ENCODE measurements at places on chromosomes 6 and 20. TPM values are rescaled to one million over a fixed set of nuclear protein-coding genes. Genes with fewer than 3 reads are reported as not detected.

DNA sequence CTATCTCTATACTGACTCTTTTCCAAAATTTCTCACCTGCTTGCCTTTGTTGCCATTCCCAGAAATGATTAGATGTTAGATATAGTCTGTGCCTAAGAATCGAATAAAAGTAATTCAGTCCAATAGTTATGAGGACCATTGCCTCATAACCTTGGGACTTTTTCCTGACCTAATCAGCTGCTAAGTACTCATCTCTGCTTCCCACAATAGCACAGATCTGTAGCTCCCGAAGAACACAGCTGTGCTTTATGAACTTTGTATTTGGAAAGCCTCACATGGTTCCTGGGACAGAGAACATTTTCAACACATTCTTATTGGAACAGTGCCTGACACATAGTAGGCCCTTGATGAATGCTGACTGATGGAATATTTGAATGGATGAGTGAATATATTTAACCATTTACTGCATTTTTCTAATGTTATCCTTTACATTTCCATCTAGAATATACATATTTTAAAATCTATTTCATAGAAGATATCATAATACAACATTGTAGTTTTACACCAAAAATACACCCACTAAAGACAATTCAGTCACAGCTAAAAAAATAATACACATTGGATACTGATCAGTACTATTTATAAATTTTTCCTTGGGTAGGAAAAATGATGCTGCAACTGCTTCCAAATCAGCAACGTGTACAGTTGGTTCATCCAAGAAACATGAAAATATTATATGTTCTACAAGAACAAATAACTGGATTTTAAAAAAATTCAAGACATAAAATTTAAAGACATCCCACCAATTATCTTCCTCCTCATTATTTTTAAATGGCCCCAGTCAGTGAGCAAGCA, 53.9 kb downstream of the HS3ST5 start:
- DNase-seq = no peak

GRCh38 chr6:79373880-79374279, 139.4 kb upstream of the HMGN3 start:
- DNase-seq = no peak

- DNase-seq = peak; percentile 62
These were observed 174.7 kb downstream of the OTOR start for GRCh38 chr20:16922834-16923233.

- peak; percentile 26 for DNase-seq
These were observed 693.6 kb downstream of the QKI start for GRCh38 chr6:164108092-164108491.

- DNase-seq = no peak
These were observed 47.5 kb upstream of the ALDH8A1 start for GRCh38 chr6:134997133-134997995.

GRCh38 chr20:58228103-58228483, 360 bp downstream of the ANKRD60 start:
- no peak for DNase-seq

DNA sequence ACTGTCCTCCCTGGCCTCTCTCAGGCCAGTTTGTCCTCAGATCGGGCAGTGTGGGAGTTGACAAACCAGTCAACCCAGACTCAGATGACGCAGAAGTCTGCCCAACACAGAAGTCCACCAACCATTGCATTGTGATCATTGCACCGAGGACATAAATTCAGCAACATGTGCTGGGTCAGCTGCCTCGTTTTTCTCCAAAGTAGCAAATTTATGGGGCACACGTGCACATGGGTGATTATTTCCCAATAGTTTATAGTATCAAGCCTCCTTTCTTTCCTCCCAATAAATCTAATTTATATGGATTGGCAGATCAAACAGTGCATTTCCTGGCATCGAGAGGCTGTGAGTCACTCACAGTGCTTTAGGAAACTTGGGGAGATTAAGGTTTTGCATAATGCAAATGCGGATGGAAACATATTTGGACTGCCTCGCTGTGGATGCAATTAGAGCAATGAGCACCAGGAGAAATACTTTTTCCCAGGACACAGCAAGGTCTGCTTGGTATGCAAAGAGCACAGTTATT, 413.7 kb upstream of the SULF2 start:
- no peak for DNase-seq

Gene FGD2
- total RNA-seq = not detected

Gene SYNDIG1
- total RNA-seq = 12.6 TPM
